ENCODE measurements at places on chromosomes 2 and 18.

GRCh38 chr2:209097168-209097567 is 326.7 kb upstream of the MAP2 start:
- DNase-seq, result no peak
- no peak overlapping the region for H3K27ac ChIP-seq
- H3K36me3 ChIP-seq, result no peaks in the 10 kb centered on the region
- no peaks in the 10 kb centered on the region for H3K4me1 ChIP-seq
- no peaks in the 10 kb centered on the region for H3K27me3 ChIP-seq

DNA sequence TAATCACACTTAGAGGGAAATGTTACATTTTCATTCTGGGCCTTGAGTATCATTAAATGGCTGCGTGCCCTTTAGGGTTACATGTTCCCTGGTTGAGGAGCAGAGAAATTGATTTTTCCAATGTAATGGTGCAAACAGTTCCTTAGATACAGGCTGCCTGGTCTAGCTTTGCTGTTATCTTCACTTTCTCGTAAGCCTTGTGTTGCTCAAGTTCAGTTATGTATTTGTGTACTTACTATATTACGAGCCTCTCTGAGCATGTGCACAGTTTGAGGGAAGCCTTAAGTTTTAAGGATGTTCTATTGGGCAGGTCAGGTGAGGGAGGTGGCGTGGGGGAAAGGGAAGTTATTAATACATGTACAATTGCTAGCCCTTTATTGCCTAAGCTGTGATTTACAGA is 23.7 kb downstream of the CEP192 start:
- no peak for DNase-seq
- H3K27ac ChIP-seq, result no peak overlapping the region
- no peak overlapping the region for H3K4me3 ChIP-seq
- no peaks in the 10 kb centered on the region for H3K27me3 ChIP-seq

DNA sequence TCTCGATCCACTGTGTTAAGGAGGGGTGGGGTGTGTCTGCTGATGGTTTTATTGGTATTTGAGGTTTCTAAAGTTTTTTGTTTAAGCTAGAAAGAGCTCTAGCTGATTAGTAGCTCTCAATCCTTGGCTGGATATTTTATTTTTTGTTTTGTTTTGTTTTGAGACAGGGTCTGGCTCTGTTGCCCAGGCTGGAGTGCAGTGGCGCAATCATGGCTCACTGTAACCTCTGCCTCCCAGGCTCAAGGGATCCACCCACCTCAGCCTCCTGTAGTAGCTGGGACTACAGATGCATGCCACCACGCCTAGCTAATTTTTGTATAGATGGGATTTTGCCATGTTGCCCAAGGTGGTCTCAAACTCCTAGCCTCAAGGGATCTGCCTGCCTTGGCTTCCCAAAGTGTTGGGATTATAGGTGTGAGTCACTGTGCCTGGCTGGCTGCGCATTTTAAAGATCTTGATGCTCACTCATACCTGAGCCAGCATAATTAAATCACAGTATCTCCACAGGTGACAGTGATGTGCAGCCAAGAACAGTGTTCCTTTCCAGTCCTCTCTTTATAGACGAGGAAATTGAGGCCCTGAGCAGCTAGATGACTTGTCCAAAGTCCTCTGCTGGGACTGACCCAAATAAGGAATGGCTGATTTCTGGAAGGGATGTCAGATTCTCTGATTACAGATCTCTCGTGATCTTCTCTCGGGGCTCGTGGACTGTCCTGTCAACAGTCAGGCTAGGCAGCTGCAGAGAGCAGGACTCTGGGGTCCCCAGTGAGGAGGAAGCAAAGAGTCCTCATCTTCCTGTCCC is 44.5 kb downstream of the SPTBN1 start:
- H3K4me1 ChIP-seq, result no peaks in the 10 kb centered on the region
- H3K36me3 ChIP-seq, result no peaks in the 10 kb centered on the region
- DNase-seq, result no peak
- no peaks in the 10 kb centered on the region for H3K27me3 ChIP-seq
- no peak overlapping the region for H3K27ac ChIP-seq

- H3K36me3 ChIP-seq, result no peaks in the 10 kb centered on the region
- no peak for DNase-seq
- no peak overlapping the region for H3K4me3 ChIP-seq
- H3K4me1 ChIP-seq, result no peaks in the 10 kb centered on the region
- no peaks in the 10 kb centered on the region for H3K27me3 ChIP-seq
Measured at GRCh38 chr2:183232161-183232865, 108.1 kb downstream of the NUP35 start.

GRCh38 chr18:74897971-74898657 is 300.4 kb downstream of the ZNF407 start:
- no peak for DNase-seq
- H3K4me3 ChIP-seq, result no peak overlapping the region
- no peaks in the 10 kb centered on the region for H3K27me3 ChIP-seq
- no peak overlapping the region for H3K27ac ChIP-seq

- DNase-seq, result no peak
- peaks cover 21% of the 10 kb centered on the region for H3K4me1 ChIP-seq
Measured at GRCh38 chr2:24972315-24972961, 683 bp upstream of the DNAJC27 start.

DNA sequence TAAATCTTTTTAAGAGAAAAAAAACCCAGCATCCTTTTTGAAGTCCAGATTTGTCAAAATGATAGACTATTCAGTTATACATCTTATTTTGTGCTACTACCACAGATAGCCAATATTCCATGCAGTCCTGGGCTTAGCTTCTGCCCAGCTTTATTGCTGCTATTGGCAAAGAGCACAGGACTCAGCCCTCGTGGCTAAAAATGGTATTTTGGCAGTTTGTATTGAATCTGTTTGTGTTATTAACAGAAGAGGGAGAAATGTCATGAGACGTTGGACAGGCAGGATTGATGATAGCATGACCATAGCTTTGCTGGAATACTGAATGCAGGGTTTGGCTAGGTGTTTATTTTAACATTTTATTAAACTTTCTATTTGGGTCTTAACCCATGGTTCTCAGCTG is 19.4 kb downstream of the ELAC1 start:
- H3K27me3 ChIP-seq, result no peaks in the 10 kb centered on the region
- H3K4me3 ChIP-seq, result no peak overlapping the region
- DNase-seq, result no peak
- no peak overlapping the region for H3K27ac ChIP-seq
- H3K4me1 ChIP-seq, result no peaks in the 10 kb centered on the region

GRCh38 chr2:163808406-163808805 is 72.6 kb upstream of the FIGN start:
- H3K4me3 ChIP-seq, result no peak overlapping the region
- no peaks in the 10 kb centered on the region for H3K36me3 ChIP-seq
- H3K27me3 ChIP-seq, result no peaks in the 10 kb centered on the region
- DNase-seq, result no peak
- H3K27ac ChIP-seq, result no peak overlapping the region

GRCh38 chr2:84442888-84443287 is 16.2 kb downstream of the SUCLG1 start:
- H3K27me3 ChIP-seq, result no peaks in the 10 kb centered on the region
- DNase-seq, result no peak
- H3K4me3 ChIP-seq, result no peak overlapping the region
- H3K4me1 ChIP-seq, result no peaks in the 10 kb centered on the region
- peaks cover 86% of the 10 kb centered on the region for H3K36me3 ChIP-seq
- no peak overlapping the region for H3K27ac ChIP-seq

- H3K36me3 ChIP-seq, result no peaks in the 10 kb centered on the region
- H3K27me3 ChIP-seq, result peaks cover 2% of the 10 kb centered on the region
- H3K4me3 ChIP-seq, result no peak overlapping the region
- H3K4me1 ChIP-seq, result no peaks in the 10 kb centered on the region
- no peak overlapping the region for H3K27ac ChIP-seq
Measured at GRCh38 chr2:160073284-160073888, 11.0 kb upstream of the PLA2R1 start.

DNA sequence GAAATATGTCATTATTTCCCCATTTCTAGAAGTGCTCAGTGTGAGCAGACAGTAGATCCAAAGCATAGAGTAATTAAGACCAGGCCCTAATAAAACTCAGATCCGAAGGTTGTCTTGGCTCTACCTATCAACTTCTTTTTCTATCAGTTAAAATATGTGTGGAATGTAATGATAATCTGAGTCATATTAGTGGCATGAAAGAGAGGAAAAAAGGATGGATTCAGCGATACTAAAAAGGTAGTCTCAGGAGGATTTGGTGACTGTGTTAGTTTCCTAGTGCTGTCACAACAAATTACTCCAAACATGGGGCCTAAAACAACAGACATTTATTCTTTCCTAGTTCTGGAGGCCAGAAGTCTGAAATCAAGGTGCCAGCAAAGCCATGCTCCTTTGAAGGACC is 103.7 kb upstream of the NABP1 start:
- no peak overlapping the region for H3K4me3 ChIP-seq
- peaks cover 40% of the 10 kb centered on the region for H3K4me1 ChIP-seq
- H3K27ac ChIP-seq, result no peak overlapping the region
- peaks cover 4% of the 10 kb centered on the region for H3K27me3 ChIP-seq
- no peak for DNase-seq

- H3K4me1 ChIP-seq, result no peaks in the 10 kb centered on the region
- H3K27ac ChIP-seq, result no peak overlapping the region
- no peak overlapping the region for H3K4me3 ChIP-seq
- DNase-seq, result no peak
- H3K36me3 ChIP-seq, result no peaks in the 10 kb centered on the region
- H3K27me3 ChIP-seq, result no peaks in the 10 kb centered on the region
Measured at GRCh38 chr2:21363364-21363763, 239.6 kb downstream of the TDRD15 start.

DNA sequence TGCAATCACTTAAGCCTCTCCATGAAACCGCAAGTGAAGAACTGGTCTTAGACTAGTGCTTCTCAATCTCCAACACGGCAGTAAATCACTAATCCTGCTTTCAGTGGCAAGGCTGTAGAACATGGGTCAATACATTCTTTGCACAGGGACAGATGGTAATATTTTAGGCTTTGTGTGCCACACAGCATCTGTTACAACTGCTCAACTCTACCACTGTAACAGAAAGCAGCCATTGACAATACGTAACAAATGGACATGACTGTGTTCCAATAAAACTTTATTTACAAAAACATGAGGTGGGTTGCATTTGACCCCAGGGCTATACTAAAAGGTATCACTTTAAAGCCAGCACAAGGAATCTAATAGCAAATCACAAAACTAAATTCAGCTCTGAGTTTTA is 51.1 kb downstream of the RNF152 start:
- H3K27me3 ChIP-seq, result peaks cover 13% of the 10 kb centered on the region
- H3K4me3 ChIP-seq, result no peak overlapping the region
- no peaks in the 10 kb centered on the region for H3K36me3 ChIP-seq
- DNase-seq, result no peak
- H3K27ac ChIP-seq, result no peak overlapping the region
- no peaks in the 10 kb centered on the region for H3K4me1 ChIP-seq

GRCh38 chr18:67108894-67109293 is 407.6 kb downstream of the DSEL start:
- H3K4me1 ChIP-seq, result no peaks in the 10 kb centered on the region
- no peak for DNase-seq
- H3K27me3 ChIP-seq, result no peaks in the 10 kb centered on the region
- H3K36me3 ChIP-seq, result no peaks in the 10 kb centered on the region
- no peak overlapping the region for H3K4me3 ChIP-seq

- peaks cover 50% of the 10 kb centered on the region for H3K36me3 ChIP-seq
- no peaks in the 10 kb centered on the region for H3K27me3 ChIP-seq
- H3K4me3 ChIP-seq, result peak overlapping the region; percentile 94
- H3K27ac ChIP-seq, result peak overlapping the region; percentile 99
- peak; percentile 37 for DNase-seq
Measured at GRCh38 chr18:3246635-3247239, 864 bp upstream of the MYL12A start.

DNA sequence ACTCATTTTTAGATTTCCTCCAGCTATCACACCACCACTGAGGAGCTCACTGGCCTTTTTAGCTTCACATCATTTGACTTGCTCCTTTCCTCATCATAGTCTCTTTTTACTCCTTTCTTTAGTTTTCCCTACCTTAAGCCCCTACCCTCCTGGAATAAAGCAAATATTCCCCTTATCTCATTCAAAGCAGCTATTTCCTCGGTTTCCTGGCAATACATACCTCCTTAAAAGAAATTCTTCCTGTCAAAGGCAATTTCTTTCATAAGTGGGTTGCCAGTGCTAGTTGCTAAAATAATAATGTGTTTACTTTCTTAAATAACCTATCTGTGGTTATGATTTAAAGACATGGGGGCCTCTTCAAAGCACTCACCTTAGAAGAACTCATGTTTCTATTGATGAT is 359.3 kb downstream of the GALNT13 start:
- H3K27ac ChIP-seq, result no peak overlapping the region
- no peaks in the 10 kb centered on the region for H3K4me1 ChIP-seq
- no peak overlapping the region for H3K4me3 ChIP-seq

DNA sequence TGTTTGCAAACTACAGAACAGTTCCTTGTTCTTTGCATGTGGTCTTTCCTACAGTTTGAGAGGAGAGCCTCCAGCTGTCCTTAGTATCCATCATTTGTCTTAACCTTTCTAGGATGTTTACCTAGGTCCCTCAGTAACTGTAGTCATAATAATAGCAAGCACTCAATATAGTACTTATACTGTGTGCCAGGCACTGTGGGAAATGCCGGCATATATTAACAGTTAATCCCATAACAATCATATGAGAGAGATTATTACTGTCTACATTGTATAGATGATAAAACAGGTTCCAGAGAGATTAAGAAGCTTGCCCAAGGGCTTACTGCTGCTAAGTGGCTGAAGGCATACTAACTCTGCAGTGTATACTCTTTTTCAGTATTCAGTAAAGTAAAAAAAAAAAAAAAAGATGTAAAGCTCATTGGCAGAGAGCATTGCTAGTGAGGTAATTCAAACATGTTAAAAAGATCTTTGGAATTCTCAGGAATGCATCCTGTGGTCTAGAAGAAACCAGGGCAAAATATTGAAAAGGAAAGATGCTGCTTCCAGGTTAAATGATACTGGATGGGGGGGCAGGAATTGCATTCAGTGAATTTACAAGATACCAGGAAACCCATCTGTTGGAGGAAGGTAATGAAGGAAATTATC is 72.3 kb downstream of the SPTBN1 start:
- no peak overlapping the region for H3K4me3 ChIP-seq
- H3K27ac ChIP-seq, result no peak overlapping the region
- no peaks in the 10 kb centered on the region for H3K27me3 ChIP-seq
- no peaks in the 10 kb centered on the region for H3K36me3 ChIP-seq
- H3K4me1 ChIP-seq, result peaks cover 18% of the 10 kb centered on the region
- no peak for DNase-seq

DNA sequence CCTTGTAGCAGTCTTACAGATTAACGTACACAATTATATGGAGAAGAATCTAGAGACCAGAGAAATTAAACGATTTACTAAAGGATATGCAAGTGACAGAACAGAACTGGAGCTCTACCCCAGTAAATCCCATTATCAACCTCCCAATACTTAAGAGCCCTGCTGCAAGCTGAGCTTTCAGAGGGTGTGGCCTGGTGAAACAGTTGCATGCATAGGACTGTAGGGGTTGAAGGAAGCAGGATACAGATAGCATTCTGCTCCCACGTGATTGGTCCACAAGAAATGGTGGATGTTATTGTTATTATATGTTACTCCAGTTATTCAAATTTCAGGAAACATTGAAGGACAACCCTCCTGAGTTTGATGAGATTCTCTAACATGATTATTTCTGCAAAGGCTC is 210.8 kb upstream of the THUMPD2 start:
- no peak overlapping the region for H3K27ac ChIP-seq
- H3K36me3 ChIP-seq, result no peaks in the 10 kb centered on the region
- H3K4me3 ChIP-seq, result no peak overlapping the region
- DNase-seq, result no peak
- no peaks in the 10 kb centered on the region for H3K27me3 ChIP-seq
- H3K4me1 ChIP-seq, result no peaks in the 10 kb centered on the region

- peaks cover 55% of the 10 kb centered on the region for H3K36me3 ChIP-seq
- H3K27ac ChIP-seq, result no peak overlapping the region
- H3K4me3 ChIP-seq, result no peak overlapping the region
Measured at GRCh38 chr2:203418271-203418670, 90.1 kb downstream of the ABI2 start.

GRCh38 chr2:120247851-120248250 is 4.8 kb upstream of the RALB start:
- no peak overlapping the region for H3K4me3 ChIP-seq
- H3K36me3 ChIP-seq, result peaks cover 2% of the 10 kb centered on the region
- DNase-seq, result no peak
- H3K27me3 ChIP-seq, result peaks cover 6% of the 10 kb centered on the region

Measured in activated B cell treated with CpG ODN at 0.5 μM for 24 hours (primary cell).